ENCODE measurements at places on chromosomes 11 and 22.

DNA sequence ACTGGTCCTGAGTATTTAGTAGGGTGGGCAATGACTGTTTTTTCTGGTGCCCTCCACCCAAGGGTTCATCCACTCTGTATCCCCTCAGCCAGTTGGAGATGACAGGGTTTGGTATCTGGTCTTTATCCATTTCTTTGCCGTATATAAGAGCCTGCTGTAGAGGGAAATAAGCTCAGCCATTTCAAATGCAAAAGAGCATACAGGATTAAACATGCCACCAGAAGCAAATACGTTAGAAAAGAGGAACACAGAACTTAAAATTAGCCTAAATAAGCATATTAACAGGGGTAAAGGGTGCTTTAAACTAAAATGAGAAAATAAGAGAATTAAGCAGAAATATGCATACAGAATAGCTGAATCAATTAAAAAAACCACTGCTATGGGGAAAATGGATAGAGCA lies 27.8 kb upstream of the TOP3B start:
- no peak for DNase-seq

DNA sequence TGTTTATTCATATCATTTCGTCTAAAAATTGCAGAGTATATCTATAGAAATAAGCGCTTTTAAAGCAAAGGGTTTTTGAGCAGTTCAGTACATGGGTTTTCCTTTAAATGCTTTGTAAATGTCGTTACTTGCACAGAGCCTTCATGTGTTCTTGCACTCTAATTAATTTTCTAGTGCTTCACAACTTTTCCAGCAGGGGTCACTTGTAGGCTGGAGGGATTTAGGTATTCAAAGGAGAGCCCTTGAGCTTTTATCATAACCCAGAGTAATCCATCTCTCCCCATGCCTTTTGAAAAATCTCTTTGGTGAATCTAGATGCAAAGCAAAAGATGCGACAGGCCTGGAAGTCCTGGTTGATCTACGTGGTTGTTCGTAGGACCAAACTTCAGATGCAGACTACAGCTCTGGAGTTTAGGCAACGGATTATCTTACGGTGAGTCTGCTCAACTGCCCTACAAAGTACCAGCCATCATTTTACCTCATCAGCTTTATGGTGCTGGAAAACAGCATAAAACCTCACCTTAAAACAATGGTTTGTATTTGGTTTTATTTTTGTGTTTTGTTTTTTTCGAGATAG lies 60.4 kb downstream of the SFI1 start:
- DNase-seq, result peak; percentile 72

- peak; percentile 99 for DNase-seq
Measured at GRCh38 chr22:20079745-20080444, at the start of gene DGCR8. Gene DGCR8 (plus strand): TSS chr22:20080241. CDS start chr22:20085964, 5,723 bp downstream.

DNA sequence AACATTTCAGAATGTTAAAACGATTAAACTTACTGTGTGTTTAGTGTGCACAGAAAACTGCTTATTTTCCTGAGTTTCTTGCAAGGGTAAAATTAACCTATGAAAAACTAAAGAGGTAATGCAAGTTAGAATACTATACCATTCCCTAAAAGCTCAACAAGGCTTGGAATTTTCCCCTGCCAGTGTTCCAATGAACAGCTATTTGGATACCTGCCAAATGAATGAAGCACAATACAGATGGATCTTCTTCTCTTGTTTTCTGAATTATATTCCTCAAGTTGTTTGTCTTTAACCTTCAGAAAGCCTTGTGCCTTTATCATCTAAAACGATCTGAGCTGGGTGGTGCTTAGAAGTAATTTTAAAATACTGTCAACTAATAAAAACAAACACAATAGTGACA lies 204.5 kb downstream of the LRRC4C start:
- DNase-seq, result no peak

DNA sequence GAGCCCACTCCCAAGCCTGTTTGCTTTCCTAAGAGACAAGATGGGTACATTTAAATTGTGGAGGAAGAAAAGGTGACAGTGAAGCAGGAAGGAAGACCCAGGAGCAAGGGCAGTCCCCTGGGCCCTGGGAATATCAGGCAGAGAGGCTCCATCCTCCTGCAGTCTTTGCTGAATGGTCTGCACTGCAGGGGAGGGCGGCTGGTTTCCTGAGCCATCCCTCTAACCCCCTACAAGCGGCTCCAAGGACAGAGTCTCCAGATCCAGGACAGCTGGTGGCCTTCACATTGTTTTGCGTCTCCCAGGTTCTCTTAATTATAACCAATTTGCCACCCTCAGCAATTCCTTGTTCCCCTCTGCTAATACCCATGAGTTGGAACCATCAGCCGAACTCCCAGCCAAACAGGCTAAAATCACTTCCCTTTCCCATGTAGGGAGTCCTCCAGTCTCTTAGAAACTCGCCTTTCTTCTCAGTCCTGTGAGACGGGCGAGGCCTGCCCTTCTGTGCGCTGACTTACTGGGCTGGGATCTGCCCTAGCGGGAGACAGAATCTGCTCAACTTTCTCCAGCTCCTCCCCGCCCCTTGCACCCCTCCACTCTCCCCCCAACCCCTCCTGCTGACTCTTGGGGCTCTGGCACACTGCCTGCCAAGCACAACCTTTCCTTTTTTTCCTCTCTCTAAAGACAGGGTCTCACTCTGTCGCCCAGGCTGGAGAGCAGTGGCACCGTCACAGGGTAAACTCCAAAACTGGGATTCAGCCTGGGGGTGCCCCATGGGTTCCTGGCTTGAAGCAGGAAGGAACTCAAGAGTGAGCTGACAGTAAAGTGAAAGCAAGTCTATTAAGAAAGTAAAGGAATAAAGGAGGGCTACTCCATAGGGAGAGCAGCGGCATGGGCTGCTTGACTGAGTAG lies 53.4 kb upstream of the EMID1 start:
- DNase-seq, result no peak

DNA sequence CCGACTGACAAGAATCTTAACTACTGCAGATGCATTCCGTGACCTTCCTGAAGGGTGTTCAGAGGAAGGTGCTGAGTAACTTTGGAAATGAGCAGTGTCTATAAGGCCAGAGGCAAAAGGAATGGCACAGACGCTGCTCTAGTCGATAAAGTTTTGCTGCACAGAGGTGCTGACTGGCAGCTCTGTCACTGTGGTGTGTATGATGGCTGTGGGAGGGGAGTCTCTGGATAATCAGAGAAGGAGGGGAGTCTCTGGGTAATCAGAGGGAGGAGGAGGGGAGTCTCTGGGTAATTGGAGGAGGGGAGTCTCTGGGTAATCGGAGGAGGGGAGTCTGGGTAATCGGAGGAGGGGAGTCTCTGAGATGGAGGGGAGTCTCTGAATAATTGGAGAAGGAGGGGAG lies 18.4 kb downstream of the PTDSS2 start:
- DNase-seq, result no peak

DNA sequence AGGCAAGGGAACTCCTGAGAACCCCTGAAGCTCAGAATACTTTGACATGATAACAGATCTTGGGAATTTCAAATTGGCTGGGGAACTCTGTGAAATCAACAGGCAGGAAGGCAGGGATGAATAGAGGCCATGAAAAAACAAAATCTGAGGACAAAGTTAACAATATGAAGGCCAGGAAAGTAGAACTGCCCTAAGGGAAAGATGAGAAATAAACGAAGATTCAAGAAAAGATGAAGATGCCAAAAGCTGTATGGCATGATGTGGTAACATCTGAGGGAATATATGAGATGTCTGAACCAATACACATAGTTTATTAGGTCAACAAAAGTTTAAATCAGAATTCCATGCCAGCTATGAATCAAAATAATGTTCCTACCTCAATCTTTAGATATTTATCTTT lies 25.0 kb downstream of the SERGEF start:
- no peak for DNase-seq

DNA sequence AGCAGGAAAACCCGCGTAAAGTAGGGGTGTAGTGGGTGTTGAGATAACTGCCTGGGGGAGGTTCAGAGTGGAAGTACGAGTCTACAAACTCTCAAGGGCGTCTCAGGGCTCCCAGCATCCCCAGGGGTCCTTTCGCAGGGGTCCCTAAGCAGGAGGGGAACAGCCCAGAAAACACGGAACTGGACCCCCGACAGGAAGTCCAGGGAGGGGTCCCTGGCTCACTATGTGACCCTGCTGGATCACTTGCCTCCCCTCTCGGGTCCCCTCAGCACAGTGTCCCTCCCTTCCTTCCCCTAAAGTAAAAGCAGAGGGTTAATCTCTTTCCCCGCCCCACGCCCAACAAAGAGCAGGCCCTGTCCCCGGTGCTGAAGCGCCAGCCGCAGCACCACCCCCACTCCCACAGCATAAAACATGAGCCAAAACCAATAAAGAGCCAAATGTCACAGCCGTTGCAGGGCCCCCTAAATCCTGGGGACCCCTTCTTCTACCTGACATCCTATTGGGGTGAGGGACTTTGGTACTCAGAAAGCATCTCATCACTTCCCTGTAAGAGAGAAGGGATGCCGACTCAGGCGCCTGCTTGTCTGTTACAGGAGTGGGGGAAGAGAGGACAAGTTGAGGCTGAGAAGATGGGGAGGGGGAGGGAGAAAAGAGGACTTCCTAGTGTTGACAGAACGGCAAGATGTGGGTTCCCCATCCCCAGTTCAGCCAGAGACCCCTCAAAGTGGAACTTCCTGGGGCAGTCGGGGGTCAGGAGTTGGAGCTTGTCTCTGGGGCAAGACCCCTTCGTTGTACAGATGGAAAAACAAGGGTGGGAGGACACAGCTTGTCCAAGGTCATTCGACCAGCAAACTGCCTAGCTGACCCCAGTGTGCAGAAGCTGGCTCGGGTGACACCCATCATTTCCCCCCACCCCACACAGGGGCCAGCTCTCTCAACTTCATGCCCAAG lies 1.4 kb upstream of the NEFH start:
- peak; percentile 63 for DNase-seq

DNA sequence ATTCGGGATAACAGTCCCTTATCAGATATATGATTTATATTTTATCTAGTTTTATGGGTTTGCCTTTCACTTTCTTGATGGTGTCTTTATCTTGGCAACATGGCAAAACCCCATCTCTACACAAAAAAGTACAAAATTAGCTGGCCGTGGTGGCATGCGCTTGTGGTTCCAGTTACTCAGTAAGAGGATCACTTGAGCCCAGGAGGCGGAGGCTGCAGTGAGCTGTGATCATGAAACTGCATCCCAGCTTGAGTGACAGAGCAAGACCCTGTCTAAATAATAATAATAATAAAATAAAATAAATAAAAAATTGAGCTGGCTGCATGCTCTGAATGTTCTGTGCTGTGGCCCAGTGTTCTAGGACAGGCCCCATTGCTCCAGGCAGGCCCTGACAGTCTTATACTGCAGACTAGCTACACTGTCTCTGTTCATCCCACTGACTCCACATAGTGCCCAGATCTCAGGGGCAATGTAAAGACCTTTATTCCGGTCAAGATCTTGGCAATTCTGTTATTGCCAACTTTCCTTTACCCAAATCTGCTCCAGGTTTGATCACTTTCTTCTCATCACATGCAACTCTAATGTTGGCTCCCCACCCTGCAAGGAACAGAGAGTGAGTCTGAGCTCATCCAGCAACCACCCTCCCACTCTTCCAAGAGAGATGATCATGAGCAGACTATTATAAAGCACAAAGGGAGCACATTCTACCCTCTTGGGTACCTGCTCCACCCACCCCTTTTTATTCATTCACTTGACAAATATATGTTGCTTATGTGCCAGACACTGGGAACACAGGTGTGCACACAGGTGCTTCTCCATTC lies 8.8 kb downstream of the HSPA8 start:
- DNase-seq, result no peak

DNA sequence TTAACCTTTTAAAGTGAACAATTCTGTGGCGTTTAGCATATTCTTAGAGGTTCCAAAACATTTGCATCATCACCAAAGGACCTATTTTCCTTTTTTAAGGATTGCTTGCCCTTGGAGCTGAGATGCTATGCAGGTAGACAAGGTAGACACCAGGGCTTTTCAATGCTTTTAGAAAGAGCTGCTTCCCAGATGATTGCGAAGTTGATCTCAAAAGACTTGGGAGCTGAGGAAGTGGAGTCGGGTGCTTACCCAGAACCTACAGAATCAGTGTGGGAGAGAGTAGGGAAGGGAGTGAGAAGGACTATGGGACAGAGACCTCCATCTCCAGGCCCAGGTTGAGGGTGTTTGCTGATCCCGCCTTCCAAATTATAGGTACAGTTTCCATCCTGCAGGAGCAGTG lies 11.1 kb upstream of the ALX4 start:
- DNase-seq, result no peak

DNA sequence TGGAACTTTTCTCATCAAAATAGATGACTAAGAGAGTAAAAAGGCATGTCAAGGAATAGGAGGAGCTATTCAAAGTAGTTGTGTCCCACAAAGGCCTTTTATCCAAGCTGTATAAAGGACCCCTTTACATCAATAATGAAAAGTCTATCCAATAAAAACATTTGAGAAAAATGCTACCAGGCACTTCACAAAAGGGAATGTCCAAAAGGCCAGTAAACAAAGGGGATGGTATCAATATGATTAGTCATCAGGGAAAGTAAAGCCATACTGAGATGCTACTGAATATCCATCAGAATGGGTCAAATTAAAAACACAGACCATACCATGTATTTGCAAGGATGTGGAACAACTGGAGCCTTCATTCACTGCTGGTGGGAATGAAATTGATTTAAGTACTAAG lies 224.9 kb downstream of the NELL1 start:
- no peak for DNase-seq

DNA sequence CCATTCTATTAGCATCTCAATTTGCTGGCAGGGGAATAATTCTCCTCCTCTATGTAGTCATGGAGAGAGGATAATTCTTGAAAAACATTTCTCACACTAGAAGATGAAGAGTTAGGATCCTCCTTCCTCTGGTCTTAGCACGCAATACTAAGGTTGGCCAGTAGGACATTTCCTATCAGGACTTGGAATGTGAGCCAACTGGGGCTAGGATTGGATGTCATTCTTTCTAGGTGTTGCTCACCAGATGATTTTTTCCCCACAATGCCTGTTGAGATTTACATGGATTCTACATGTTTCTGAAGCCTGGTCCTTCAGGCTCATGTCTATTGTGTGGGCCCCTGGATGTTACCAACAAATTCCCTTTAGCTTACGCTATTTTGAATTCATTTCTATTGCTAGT lies 28.0 kb downstream of the SLN start:
- DNase-seq, result no peak

DNA sequence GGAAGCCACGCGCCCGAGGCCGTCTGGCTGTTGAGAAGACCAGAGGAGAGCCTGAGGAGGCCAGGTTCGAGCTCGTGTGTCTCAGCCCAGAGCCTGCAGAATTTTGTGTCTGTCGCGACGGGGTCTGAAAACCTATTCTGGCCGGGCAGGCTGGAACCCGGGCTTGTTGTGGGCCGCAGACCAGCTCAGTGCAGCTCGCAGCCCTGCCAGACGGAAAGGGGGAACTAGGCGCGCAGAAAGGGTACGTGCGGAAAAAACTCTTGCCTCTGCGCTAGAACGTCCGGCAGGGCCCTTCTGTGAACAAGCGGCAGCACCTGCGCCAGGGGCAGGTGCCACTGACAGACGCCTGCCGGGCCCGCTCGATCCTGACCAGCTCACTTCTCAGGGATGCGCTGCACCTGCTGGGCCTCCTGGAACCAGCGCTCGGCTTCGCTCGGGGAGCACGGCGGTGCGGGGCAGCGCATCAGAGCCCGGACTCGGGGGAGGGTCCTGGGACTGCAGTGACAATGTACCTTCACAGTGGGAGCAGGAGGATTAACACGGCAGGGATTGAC lies 409.3 kb downstream of the BRD1 start:
- DNase-seq, result no peak

GRCh38 chr11:86765203-86765602 lies 35.1 kb upstream of the PRSS23 start:
- DNase-seq, result no peak

All from AG20443 (cell line).